ENCODE measurements at places on chromosomes 1 and 21. TPM values are rescaled to one million over a fixed set of nuclear protein-coding genes. Genes with fewer than 3 reads are reported as not detected.

GRCh38 chr1:110074166-110074565 lies 3.7 kb upstream of the ALX3 start:
- peaks cover 78% of the 10 kb centered on the region for H3K27me3 ChIP-seq
- DNase-seq, result no peak
- peaks cover 9% of the 10 kb centered on the region for H3K36me3 ChIP-seq
- no peak overlapping the region for H3K4me3 ChIP-seq
- H3K27ac ChIP-seq, result no peak overlapping the region

DNA sequence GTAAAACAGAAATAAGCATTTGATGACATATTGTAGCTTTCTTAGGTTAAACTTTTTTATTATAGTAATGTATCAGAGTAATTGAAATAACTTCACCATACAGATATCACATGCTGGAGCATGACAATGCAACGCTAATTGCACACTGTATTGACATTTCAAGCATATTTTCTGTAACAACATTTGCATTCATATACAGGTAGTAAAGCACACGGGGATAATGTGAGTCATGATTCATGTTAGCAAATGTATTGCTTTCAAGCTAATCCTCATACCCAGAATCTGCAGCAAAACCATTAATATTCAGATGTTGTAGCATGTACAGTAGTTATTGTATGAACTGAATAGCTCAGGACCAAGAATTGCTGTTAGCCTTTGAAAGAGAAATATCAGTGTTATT lies 133.9 kb downstream of the TTLL7 start:
- peaks cover 9% of the 10 kb centered on the region for H3K4me1 ChIP-seq
- H3K36me3 ChIP-seq, result no peaks in the 10 kb centered on the region
- H3K4me3 ChIP-seq, result no peak overlapping the region
- peaks cover 3% of the 10 kb centered on the region for H3K27me3 ChIP-seq

DNA sequence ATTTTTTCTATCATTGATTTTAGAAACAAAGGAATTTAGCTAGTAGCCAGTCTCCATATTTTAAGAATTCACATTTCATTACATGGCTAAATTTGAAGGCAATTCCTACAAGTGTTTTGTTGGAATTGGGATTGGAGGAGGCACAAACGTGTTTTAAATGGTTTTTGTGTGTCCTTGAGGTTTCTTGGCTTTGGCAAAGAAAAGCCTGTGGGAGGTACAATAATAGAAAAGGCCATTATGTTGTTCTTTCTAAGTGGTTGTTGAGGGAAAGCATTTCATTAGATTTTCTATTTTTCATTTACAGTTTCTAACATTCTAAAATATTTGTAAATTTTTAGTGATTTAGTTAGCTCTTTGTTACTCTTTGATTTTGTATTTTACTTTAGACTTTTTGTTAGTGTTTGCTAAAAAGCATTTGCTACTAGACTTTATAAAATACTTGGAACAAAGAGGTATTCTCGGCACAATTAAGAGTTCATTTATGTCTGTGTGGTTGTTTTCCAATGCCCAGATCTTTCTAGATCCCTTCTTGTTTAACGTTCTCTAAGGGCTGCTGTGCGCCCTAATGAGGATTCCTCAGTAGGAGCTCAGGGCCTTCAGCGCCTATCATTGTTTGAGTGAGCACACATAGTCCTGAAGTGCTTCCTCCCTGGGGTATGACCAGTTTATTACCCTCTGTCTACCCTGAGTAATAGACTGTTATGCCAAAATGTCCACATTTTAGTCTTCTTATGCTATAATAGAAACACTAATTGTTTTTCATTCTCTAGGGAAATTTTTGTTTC lies 70.0 kb upstream of the KIAA1614 start:
- H3K4me3 ChIP-seq, result no peak overlapping the region
- no peak for DNase-seq
- no peaks in the 10 kb centered on the region for H3K27me3 ChIP-seq

DNA sequence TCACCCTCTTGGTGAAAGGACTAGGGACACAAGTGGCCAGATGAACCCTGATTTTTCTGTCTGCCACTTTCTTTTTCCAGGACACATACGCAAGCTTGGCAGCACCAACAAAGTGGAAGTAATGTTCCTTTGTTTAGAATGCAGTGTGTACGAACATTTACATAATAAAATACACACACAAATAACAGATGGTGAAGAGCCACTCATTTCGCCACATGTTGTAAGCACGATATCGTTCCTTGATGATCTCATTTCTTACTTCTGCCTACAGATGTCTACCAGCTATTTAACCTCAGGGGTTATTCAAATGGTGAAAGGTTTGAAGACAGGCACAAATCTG lies 670.2 kb upstream of the CXADR start:
- no peaks in the 10 kb centered on the region for H3K36me3 ChIP-seq
- H3K4me1 ChIP-seq, result no peaks in the 10 kb centered on the region
- no peak overlapping the region for H3K27ac ChIP-seq
- H3K4me3 ChIP-seq, result no peak overlapping the region
- no peak for DNase-seq
- no peaks in the 10 kb centered on the region for H3K27me3 ChIP-seq

DNA sequence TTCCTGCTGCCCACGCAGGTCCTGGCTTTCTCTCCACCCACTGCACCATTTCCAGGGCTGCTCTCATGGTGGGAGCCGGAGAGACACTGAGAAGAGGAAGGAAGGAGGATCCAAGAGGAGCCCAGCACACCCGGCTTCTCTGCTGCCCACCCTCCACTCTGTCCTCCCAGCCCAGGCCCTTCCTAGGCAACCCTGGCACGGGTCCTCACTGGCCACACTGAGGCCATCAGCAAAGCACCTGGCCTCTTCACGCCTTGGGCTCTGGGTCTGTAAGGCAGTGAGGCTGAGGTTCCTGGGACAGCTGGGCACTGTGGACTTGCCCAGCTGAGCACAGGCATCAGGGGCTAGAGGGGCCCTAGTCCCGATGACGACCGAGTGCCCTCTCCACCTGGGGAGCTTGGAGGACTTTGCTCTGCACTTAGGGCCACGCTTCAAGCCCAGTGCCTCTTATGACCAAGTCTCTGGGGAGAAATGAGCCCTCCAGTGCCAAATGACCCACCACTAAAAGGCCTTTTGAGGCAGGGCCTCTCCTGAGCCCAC lies 43.1 kb downstream of the PDE9A start:
- no peak overlapping the region for H3K27ac ChIP-seq
- DNase-seq, result no peak
- no peaks in the 10 kb centered on the region for H3K4me1 ChIP-seq

DNA sequence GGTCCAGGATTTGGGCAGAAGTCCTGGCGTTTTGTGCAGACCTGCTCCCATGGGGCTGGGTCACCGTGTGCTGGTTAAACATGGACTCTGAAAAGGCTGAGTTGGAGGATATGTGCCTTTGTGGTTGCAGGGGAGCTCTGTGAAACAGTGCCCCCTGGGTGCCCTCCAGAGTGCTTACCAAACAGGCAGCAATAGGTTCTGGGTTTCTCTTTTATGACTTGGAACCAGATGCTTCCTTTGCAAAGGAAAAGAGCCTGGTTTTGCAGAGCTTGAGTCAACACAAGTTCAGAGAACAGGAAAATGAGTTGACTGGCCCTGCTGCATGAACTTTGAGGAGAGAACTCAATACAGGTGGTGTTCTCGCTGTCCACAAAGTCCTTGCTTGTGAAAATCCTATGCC lies 288.9 kb downstream of the TM2D1 start:
- H3K4me1 ChIP-seq, result no peaks in the 10 kb centered on the region
- peaks cover 14% of the 10 kb centered on the region for H3K27me3 ChIP-seq
- no peak overlapping the region for H3K27ac ChIP-seq

DNA sequence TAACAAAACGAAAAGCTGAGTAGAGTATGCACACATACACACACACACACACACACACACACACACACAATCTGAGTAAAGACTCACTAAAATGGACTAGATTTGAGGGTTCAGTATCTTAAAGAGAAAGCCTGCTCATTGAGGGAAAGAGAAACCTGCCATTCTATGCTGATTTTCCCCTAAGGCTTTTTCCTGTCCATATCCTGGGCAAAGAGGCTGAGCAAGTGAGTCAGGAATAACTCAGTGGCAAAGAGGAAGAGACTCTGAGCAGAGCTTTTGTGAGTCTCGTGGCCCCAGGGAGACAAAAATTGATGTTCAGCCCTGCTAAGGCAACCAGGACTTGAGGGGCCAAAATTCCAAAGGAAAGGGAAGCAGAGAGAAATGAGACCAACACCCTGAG lies 37.3 kb upstream of the RUNX1 start:
- no peaks in the 10 kb centered on the region for H3K27me3 ChIP-seq
- H3K27ac ChIP-seq, result peak overlapping the region; percentile 37
- no peak for DNase-seq
- H3K36me3 ChIP-seq, result peaks cover 2% of the 10 kb centered on the region
- peaks cover 5% of the 10 kb centered on the region for H3K4me1 ChIP-seq

DNA sequence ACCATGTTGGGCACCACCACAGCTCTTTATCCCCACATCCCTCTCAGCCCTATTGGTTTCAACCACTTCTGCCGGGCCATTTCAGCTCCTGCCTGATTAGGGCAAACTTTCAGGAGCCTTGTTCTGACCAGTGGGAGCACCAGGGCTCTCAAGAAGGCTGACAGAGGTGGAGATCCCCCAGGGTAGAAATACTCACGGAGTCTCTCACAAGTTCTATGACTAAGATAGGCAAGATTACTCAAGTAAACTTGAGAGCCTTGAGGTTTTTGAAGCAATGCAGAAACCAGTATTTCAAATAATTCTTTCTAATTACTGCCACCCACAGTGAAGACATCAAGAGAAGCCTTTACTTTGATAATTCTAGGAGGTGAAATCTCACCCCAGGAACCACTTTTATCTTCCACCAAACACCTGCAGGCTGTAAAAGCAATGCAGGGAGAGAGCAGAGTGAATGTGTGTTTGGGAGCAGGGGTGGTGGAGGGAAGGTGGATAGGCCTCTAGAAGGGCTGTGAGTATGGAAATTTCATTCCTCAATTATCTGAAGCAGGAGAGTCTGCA lies 6.6 kb upstream of the PTCH2 start:
- peaks cover 7% of the 10 kb centered on the region for H3K4me1 ChIP-seq
- no peak for DNase-seq
- H3K4me3 ChIP-seq, result no peak overlapping the region
- no peak overlapping the region for H3K27ac ChIP-seq
- H3K27me3 ChIP-seq, result no peaks in the 10 kb centered on the region
- H3K36me3 ChIP-seq, result peaks cover 11% of the 10 kb centered on the region

DNA sequence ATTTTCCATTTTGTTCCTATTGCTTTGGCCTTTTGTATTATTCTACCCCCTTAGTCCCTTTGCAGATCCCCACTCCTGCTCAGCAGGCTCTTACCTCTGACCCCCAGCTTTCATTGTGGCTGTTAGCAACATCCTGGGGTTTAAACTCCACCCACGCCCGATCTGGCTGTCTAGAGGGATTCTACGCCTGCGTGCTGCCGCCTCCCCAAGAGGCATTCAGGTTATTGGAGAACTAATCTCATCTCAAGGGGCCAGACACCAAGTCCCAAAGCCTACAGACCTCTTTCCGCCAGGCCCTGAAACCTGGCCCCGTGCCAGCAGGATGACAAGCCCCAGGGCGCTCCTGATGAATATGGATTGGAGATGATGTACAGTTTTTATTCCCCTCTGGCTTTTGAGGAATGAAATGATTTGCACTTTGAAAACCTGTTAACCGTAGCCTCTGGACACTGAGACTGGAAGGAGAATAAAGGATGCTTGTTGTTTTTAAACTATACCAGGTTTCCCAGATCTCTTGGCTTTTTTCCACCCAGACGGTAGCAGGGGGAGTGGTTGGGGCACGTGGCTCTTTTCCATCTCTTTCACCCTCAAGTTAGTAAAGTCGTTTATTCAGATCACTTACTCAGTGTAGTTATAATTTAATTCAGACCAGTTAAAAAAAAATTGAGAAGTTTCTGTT lies 14.5 kb upstream of the IKBKE start:
- H3K36me3 ChIP-seq, result peaks cover 7% of the 10 kb centered on the region
- H3K4me3 ChIP-seq, result no peak overlapping the region
- peaks cover 8% of the 10 kb centered on the region for H3K4me1 ChIP-seq
- no peaks in the 10 kb centered on the region for H3K27me3 ChIP-seq
- no peak for DNase-seq
- peak overlapping the region; percentile 81 for H3K27ac ChIP-seq

- no peak for DNase-seq
- peak overlapping the region; percentile 95 for H3K4me3 ChIP-seq
- peaks cover 5% of the 10 kb centered on the region for H3K36me3 ChIP-seq
- H3K27me3 ChIP-seq, result no peaks in the 10 kb centered on the region
- peaks cover 27% of the 10 kb centered on the region for H3K4me1 ChIP-seq
These were observed 111.8 kb downstream of the OSBPL9 start for GRCh38 chr1:51728611-51729155.

- H3K27me3 ChIP-seq, result no peaks in the 10 kb centered on the region
- no peak for DNase-seq
These were observed 2.9 kb downstream of the SELENBP1 start for GRCh38 chr1:151369621-151370048.

GRCh38 chr1:109255097-109255651 lies 5.8 kb downstream of the CELSR2 start:
- H3K27ac ChIP-seq, result peak overlapping the region; percentile 82
- H3K36me3 ChIP-seq, result no peaks in the 10 kb centered on the region
- no peaks in the 10 kb centered on the region for H3K27me3 ChIP-seq
- no peak overlapping the region for H3K4me3 ChIP-seq
- peaks cover 18% of the 10 kb centered on the region for H3K4me1 ChIP-seq
- DNase-seq, result no peak

DNA sequence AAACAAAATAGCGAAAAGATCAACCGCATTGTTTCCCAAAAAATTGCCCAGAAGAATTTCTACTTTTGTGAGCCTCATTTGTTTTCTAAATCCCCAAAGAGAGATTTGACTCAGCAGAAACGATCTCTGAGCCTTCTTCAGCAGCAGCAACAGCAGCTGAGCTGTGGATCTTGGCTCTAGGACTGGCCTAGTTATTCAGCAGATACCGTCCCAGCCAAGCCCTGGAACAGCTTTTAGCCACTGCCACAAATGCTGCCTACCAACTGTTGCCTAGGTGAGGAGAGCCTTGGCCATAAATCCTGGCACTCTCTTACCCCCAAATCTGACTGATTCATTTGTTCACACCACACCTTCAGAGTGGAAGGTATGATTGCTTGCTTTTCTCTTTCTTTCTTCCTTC lies 320.1 kb downstream of the TGFB2 start:
- no peaks in the 10 kb centered on the region for H3K27me3 ChIP-seq
- no peak overlapping the region for H3K4me3 ChIP-seq
- no peaks in the 10 kb centered on the region for H3K36me3 ChIP-seq
- DNase-seq, result no peak
- H3K27ac ChIP-seq, result no peak overlapping the region
- no peaks in the 10 kb centered on the region for H3K4me1 ChIP-seq

DNA sequence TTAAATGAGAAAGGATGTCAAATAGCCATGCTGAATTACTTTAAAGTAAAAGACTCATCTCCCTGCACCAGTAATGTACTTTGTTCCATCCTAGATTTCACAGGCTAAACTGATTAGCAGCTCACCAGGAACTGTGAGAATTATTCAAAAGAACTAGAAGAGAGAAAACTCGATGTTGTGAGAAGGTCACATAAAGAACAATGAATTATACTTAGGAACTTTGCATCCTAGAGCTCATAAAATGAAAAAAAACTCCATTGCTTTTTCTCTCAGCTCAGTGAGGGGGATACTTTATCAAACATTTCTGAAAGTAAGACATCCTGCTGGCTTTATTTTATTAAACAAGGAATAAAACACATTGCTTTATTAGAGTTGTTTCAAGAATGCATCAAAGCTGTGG lies 278.5 kb downstream of the MRPL39 start:
- no peaks in the 10 kb centered on the region for H3K36me3 ChIP-seq
- DNase-seq, result no peak
- H3K4me1 ChIP-seq, result no peaks in the 10 kb centered on the region

GPR52 gene
- 9.6 TPM for total RNA-seq

CSMD2 gene
- total RNA-seq, result not detected

UBXN10 gene
- total RNA-seq, result 0.81 TPM

COL8A2 gene
- 0.25 TPM for total RNA-seq
